ENCODE measurements at places on chromosomes 1 and 21.

GRCh38 chr1:49060766-49061165 is 284.1 kb upstream of the BEND5 start:
- DNase-seq: no peak

DNA sequence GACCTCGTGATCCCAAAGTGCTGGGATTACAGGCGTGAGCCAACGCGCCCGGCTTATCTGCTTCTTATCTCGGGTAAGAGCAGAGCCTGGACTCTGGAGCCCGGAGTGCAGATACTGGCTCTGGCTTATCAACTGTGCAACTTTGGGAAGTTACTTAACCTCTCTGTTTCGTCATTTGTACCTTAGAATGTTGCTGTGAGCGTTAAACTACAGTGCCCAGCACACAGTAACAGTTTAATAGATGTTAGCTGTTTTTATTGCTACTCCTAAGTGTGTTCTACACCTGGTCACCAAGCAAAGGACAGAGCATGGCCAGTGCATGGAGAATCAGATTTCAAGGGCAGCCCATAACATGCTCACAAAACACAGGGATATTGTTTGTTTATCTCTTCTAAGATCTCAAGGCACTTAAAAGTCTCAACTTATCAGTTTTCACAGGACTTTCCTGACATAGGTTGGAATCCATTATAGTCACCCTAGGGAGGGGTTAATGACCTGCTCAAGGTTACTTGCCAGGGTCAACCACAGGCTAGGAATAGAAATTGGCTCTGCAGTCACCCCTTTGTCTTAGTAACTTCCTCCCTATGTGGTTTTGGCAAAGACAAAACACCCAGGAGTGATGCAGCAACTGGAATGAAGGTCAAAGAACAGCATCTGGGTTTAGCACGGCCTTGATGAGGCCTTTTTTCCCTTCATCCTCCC is 22.5 kb upstream of the SRP9 start:
- no peak for DNase-seq

DNA sequence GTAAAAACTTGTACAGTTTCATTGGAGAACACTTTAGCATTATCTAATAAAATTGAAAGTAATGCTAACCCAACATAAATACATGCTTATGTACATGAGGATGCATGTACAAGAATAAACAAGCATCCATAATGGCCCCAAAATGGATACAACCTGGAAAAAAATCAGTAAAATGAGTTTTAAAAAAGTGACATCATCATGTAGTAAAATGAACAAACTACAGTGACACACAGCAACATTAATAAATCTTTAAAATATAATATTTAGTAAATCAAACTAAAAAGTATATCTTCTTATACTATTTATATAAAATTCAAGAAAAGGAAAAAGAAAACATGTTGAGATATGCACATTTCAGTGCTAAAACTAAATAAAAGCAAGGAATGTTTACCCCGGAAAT is 140.5 kb downstream of the CLEC20A start:
- no peak for DNase-seq

DNA sequence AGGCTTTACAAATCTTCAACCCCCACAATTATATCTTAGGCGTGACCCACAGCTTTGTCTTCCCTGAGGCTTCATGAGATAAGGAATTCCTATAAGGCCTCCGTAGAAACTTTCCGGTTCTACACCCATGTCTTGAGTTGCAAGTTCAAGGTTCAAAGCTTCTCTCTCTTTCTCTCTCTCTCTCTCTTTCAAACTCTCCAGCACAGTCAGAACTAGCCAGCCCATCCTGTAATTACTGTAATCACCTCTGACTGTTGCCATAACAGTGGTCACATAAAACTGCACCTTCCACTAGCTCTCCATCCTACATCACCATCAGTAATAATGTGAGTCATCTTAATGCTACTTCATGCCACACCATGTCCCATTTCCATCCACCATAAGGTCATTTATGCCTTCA is 90.0 kb upstream of the NFASC start:
- no peak for DNase-seq

DNA sequence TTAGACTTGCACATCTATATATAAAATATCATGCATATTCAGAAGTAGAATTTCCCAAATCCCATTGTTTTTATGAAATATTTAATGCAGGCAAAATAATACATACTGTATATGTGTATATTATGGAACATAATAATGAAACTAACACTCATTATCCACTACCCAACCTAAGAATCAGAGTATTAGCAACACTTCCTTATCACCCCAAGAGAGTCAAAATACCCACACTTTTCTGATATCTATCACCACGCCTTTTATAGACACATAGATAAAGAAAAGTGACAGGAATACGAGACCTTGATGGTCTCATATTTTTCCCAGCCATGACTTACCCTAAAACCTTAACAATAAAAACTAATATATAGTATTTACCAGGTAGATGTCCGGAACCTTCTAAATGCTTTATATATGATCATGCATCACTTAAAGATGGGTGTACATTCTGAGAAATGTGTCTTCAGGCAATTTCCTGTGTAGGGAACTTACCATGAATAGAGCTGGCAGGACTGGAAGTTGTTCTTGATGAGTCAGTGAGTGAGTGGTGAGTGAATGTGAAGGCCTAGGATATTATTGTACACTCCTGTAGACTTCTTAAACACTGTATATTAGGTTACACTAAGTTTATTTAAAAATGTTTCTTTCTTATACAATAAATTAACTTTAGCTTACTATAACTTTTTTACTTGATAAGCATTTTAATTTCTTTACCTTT is 45.5 kb downstream of the TNFSF4 start:
- no peak for DNase-seq

GRCh38 chr1:24323281-24323680 is 4.1 kb downstream of the GRHL3 start:
- DNase-seq: no peak

GRCh38 chr1:235767795-235768194 is 98.9 kb downstream of the LYST start:
- DNase-seq: no peak

DNA sequence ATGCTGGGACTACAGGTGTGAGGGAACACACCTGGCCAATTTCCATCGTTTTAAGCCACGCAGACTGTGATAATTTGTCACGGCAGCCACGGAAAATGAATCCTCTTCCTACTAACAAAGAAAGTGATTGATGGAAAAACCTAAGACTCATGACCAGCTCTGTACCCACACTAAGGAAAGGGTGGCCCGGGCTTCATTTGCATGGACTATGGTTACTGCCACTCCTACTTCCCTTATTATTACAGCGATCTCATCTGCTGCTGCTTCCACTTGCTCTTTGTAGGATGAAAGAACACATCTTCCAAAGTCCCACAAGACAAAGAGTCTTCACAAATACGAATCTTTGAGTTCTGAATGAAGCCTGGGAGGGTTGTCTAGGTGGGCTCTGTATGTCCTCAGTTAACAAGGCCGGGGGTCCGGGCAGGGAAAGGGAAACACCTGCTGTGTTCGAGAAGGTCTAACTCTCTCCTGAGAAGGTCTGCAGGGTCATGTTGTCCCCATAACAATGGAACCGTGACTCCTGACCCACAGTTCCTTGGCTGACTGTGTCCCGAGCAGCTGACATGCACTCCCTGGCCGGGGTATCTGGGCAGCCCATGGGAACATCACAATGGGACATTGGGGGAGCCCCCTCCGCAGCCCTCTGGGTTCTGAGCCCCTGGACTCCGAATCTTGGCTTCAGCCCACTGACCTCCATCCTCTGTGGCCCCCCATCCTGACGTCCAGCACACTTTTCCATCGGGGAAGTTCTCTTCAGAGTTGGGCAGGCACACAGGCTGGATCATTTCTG is 13.3 kb upstream of the TFF1 start:
- no peak for DNase-seq

DNA sequence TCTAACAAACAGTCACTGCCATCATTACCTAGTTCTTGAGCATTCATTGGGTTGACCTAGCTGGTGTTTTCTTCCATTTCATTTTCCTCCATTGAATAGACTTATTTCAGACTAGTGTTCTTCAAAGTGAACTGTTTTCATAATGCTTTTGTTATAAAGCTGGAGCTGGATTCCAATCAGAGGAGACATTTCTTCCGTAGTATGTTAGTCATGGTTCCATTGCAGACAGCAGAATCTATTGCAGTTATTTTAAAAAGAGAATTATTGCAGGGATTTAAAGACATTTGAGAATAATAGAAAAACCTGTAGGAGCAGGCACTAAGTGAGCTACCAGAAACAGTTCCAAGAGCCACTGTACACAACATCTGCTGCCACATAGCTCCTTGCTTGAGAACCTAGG is 50.0 kb downstream of the HHAT start:
- DNase-seq: no peak

GRCh38 chr1:1482856-1483255 is 11.3 kb downstream of the ATAD3B start:
- no peak for DNase-seq

DNA sequence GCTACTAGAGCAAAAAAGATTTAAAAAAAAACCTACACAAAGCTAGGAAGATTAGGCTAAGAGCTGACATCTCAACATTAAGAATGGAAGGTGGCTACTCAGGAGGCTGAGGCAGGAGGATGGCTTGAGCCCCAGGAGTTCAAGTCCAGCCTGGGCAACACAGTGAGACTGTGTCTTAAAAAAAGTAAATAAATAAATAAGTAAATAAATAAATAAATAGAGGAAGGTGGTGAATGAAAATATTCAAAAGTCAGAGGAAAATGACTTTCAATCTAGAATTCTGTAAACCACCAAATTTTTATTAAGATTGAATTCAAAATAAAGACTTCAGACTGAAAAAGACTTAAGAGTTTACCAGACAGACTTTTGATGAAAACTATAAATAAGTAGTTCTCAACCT is 50.9 kb upstream of the TMPRSS2 start:
- no peak for DNase-seq

DNA sequence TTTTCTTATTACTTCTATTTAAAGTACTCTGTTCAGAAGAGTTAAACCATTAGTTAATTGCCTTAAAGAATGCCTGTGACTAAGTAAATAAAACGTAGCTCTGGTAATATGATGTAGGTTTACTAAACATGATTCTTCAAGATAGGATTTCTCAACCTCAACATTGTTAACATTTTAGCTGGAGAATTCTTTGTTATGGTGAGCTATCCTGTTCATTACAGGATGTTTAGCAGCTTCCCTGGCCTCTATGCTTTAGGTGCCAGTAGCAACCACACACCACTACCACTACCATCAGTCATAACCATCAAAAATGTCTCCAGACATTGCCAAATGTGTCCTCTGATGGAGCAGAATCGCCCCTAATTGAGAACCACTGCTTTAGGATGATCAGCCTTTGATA is 10.7 kb downstream of the RPF1 start:
- DNase-seq: no peak

All from AML-193 (cell line).